ENCODE measurements at places on chromosomes 5 and 9.

DNA sequence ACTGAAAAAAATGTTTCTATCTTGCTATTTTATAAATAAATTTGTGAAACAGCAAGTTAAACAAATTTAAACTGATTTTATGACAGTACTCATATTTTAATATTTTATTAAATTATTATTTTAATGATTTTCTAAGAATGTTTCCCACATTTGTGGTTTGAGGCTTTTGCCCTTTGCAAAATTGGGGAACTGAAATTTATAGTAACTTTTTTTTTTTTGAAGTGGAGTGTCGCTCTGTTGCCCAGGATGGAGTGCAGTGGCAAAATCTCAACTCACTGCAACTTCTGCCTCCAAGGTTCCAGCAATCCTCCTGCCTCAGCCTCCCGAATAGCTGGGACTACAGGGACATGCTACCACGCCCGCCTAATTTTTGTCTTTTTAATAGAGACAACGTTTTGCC is 7.2 kb upstream of the ADGRV1 start:
- no peak for DNase-seq

GRCh38 chr5:77748160-77748559 is 28.0 kb downstream of the TBCA start:
- DNase-seq, result no peak

GRCh38 chr5:74934949-74935751 is 69.0 kb upstream of the FAM169A start:
- no peak for DNase-seq

GRCh38 chr9:130078547-130078946 is 24.8 kb downstream of the GPR107 start:
- DNase-seq, result no peak

GRCh38 chr5:9239071-9239470 is 306.8 kb downstream of the SEMA5A start:
- no peak for DNase-seq

DNA sequence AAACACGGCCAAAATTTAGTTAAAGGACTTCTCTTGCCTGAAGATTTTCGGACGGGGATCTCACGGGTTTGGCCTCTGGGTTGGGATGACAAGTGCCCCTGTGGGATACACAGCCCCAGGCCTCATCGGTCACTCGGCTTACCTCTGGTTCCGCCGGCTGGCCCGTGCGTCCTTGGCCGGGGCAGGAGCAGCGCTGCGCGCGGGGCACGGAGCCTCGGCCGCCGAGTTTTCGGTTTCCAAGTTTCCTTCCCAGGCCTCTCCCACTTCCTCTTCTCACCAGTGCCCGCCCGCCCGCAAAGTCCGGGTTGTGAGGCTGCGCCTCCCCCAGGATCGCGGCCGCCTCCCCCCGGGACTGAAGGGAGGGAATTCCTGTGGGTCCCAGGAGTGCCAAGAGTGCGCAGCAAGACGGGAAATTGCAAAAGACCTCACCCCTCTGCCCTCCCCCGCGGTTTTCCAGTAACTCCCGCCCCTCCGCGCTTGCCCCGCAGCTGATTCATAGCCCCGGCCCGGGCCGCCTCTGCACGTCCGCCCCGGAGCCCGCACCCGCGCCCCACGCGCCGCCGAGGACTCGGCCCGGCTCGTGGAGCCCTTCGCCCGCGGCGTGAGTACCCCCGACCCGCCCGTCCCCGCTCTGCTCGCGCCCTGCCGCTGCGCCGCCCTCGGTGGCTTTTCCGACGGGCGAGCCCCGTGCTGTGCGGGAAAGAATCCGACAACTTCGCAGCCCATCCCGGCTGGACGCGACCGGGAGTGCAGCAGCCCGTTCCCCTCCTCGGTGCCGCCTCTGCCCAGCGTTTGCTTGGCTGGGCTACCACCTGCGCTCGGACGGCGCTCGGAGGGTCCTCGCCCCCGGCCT is at the start of gene OSMR:
OSMR (plus strand) TSS at position 487 of the 853 bp plus-strand sequence. CDS start 23,033 bp downstream, outside the sequence.
- peak; percentile 93 for DNase-seq

GRCh38 chr5:61991866-61992265 is 314.1 kb upstream of the KIF2A start:
- no peak for DNase-seq

DNA sequence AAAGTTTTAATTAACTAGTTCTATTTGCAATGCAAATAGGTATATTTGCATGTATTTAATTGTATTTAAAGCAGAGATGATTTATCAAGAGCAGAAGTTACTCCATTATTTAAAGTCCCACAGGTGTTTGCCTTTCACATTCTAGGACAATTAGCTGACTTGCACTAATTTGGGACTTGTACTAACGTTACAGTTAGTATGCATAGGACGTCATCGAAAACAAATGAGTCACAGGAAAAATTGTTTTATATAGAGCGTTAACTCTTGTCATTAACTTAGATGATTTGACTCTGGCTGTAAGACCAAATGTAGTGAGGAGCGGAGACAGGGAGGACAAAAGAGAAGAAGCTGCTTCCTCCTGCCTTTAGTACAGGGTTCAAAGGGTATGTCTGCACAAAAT is 126.1 kb upstream of the IFNE start:
- no peak for DNase-seq

DNA sequence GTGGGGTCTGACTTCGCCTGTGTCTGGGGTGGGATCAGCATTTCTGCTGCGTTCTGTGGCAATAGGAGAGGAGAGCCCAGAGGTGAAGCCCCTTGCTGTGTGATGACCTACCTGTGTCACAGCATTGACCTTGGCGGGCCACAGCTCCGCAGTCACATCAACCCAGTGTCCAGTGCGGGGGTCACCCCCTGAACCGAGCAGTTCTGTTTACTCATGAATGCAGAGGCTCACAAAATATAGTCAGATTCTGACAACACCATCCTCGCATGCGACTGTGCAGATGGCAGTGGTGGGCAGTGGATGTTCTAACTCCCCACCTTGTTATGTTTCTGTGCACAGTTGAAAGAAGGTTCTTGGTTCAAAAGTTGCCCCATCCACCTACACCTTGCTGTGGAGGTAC is 100.1 kb downstream of the ADAMTS16 start:
- no peak for DNase-seq

DNA sequence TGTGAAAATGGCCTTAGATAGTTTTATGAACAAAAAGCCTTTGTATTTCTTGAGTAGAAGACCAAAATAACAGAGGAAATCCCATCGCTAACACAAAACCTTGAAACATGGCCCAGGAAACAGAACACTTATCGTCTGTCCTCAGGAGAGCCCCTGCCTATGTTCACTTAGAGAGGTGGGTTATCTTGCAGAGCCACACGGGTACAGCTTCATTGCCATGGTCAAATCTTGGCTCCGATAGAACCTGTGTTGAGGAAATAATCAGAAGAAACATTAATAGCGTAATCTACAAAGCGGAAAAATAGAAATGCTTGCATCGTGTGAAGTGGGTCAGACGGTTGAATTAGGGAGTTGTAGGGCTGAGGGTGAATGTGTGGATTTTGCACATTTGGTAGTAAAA is 216.1 kb downstream of the MAST4 start:
- DNase-seq, result no peak

- DNase-seq, result no peak
Observed at GRCh38 chr9:107173422-107174180, 109.5 kb upstream of the RAD23B start.

GRCh38 chr5:14243766-14244165 is 100.6 kb downstream of the TRIO start:
- DNase-seq, result no peak

DNA sequence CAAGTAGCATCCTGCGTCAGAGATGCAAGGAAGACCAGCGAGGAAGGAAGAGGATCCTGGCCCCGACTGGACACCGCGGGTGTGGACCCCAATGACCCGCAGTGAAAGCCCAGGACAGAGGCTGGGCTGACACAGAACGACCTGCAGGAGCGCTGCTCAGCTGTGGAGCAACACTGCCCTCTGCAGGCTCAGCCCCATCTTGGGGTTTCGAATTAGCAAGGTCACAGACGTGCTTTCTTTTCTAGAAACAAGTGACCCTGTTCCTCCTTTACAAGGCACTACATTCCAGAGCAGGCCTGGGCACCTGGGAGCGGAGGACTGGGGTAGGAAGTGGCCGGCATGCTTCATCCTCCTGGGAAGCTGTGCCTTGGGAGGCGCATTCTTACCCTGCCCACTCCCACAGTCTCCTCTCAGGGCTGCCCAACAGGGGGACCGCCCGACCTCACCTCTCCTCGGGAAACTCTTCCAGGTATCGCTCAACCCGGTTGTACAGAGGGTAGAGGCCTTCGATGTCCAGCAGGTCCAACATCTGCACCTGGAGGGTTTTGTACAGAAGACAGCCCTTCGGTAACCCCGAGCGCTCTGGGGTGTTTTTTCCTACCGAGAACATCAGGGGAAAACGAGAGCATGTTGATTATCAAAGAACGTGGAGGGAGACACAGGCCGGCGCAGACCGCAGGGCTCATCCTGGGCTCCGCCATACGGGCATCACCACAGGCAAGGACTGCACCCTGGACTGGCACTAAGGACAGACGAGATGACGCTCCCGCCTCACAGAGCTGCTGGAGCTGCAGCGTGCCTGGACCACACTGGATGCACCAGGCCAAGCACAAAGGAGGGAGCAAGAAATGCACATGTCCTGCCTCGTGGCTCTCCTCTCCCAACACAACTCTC is 35.0 kb downstream of the IPPK start:
- DNase-seq, result peak; percentile 66

DNA sequence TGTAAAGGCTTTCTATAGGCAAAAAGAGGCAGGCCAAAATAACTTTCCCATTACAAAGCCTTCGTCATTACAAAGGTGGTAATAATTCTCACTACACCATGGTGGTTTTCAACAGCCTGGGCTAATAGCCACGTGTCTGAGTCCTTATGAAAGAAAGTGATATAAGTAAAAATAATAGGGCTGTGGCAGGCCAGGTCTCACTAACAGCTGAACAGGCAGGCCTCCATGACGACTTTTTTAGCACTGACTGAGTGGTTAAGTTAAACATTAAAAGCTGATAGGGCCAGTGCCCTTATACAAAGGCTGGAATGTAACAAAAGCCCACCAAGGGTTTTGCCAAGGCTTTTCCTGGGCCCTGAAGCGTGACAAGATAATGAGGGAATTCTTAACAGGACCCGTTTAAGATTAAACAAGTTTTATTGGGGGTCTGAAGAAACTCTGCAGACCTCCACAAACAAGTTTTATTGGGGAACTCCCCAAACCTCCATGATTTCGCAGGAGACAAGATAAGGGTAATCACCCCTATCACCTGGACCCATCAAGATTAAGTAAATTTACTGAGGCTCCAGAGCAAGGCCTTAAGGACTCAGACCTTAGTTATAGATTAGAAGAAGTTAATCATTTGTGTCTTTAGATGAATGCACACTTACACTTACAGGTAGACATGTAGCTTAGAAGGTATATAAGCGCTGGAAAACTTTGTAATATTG is 412.9 kb downstream of the CHSY3 start:
- no peak for DNase-seq

DNA sequence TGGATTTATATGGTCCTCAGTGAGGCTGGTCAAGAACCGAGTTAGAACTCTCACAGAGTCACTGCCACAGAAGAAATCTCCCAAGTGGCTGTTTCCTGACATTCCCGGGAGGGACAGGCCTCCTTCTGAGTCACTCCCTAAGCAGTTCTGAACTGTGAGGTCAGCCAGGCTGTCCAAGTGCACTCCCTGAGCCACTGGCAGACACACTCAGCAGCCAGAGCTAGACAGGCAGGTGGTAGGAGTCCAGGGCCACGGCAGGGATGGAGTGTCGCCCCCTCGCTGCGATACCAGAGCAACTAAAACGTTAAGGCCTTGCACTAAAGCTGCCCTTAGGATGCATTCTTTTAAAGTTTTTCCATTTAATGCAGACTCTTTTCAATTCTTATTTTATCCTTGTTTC is 3.4 kb downstream of the IL4 start:
- DNase-seq, result peak; percentile 98

GRCh38 chr5:141657937-141658545 is 6.8 kb upstream of the FCHSD1 start:
- DNase-seq, result peak; percentile 82

DNA sequence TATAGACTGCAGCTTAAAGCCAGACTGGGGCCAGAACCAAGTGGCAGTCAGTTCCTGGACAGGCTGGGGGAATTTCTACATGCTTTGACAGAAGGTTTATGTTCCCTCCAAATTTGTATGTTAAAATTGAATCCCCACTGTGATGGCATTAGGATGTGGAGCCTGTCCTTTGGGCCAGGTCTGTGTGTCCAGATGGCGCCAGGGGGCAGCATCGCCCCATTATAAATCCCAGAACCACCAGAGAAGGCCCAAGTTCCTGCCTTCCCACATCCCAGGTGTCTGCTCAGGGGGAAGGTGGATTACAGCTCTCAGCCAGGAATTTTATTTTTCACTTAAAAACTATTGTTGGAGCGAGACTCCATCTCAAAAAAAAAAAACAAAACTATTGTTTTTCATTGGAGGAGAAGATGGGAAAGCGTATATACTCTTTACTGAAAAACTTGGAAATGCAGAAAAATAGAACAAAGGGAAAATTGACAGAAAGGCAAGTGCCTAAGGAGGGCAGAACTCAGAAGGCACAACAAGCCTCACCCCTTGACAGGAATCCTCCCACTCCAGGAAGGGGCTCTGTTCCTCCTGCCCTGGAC is 5.0 kb downstream of the IL3 start:
- peak; percentile 78 for DNase-seq

- DNase-seq, result no peak
Observed at GRCh38 chr5:81405126-81405891, 11.4 kb upstream of the ACOT12 start.

GRCh38 chr5:125898851-125899405 is 524.3 kb upstream of the GRAMD2B start:
- no peak for DNase-seq

GRCh38 chr9:105103776-105104175 is 140.7 kb upstream of the SLC44A1 start:
- DNase-seq, result no peak

Measured in H54 (cell line).